Activated naive CD8-positive, alpha-beta T cell treated with anti-CD3 and anti-CD28 coated beads, Interleukin-2, amount 10 ng/mL, durations not matched to agents 7 days and 5 days (primary cell): ENCODE measurements at places on chromosomes 3 and 15.

DNA sequence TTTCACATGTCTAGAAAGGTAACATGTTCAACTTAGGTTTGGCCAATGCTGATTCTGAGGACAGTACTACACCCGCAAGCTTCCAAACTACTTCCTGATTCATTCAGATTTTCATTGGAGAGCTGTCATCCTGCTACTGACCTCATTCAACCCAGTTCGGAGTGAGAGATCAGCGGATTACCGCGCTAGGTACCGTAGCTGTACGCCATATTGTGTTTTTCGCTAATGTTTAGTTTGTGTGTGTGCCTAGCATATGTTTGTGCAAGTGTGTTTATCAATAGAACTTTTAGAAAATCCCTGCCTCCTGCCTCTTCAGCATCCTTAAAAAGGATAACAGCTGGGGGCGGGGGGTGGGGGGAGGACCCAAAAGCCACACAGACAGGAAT lies 1.1 kb downstream of the ZBTB20 start:
- H3K4me1 ChIP-seq: peaks cover 9% of the 10 kb centered on the region
- peaks cover 17% of the 10 kb centered on the region for H3K36me3 ChIP-seq
- DNase-seq: no peak
- H3K4me3 ChIP-seq: peak overlapping the region; percentile 86
- H3K27ac ChIP-seq: peak overlapping the region; percentile 91
- no peaks in the 10 kb centered on the region for H3K27me3 ChIP-seq

GRCh38 chr3:100455841-100456550 lies 36.4 kb upstream of the TMEM45A start:
- no peak for DNase-seq
- no peaks in the 10 kb centered on the region for H3K27me3 ChIP-seq
- H3K27ac ChIP-seq: no peak overlapping the region
- H3K4me3 ChIP-seq: no peak overlapping the region
- peaks cover 11% of the 10 kb centered on the region for H3K4me1 ChIP-seq

- no peak for DNase-seq
- H3K27ac ChIP-seq: no peak overlapping the region
- no peaks in the 10 kb centered on the region for H3K4me1 ChIP-seq
- H3K27me3 ChIP-seq: peaks cover 12% of the 10 kb centered on the region
- H3K4me3 ChIP-seq: no peak overlapping the region
Observed at GRCh38 chr3:192942625-192943024, 25.0 kb upstream of the MB21D2 start.

GRCh38 chr15:98958918-98959639 lies 48.5 kb downstream of the PGPEP1L start:
- H3K27me3 ChIP-seq: no peaks in the 10 kb centered on the region
